Activated CD4-positive, alpha-beta T cell treated with anti-CD3 and anti-CD28 coated beads for 1 hour (primary cell): ENCODE measurements at places on chromosomes 5 and 9.

- DNase-seq: no peak
Measured at GRCh38 chr9:76643399-76644117, 120.7 kb upstream of the PCA3 start.

DNA sequence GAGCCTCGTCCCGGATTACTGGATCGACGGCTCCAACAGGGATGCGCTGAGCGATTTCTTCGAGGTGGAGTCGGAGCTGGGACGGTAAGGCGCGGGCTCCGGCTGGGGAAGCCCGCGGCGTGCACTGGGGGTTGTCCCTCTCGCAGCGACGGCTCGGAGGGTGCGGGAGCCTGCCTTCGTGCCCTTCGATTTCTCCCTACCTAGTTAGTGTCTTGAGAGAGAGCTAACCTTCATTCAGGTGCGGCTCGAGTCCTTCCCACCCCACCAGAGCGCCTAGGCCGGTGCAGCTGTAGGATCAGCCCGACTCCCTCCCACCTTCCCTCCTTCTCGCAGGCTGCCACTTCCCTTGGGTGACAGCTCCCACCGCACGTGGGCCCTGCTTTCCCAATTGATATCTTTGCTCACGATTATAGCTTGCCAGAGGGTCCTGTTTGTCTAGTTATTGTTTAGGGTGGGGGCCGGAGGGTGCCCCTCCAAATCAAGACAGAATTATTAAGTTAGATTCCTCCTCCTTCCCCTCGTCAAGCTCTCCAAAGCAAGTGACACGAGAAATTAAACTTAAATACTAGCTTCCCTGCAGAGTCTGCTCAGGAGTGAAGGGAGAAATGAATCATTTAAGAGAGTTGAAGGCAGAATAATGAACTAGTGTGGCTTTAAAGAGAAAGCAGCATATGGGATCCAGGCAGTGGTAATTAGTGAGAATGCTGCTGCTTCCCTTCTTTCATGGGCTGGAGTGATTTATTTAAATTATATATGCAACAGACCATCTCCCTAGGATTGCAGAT, 569 bp downstream of the CAMK4 start:
- DNase-seq: no peak

- DNase-seq: no peak
Measured at GRCh38 chr9:137077010-137077747, at the start of gene UAP1L1. TSS of gene UAP1L1 (plus strand) at chr9:137077517. CDS start at chr9:137077533, 16 bp downstream.

DNA sequence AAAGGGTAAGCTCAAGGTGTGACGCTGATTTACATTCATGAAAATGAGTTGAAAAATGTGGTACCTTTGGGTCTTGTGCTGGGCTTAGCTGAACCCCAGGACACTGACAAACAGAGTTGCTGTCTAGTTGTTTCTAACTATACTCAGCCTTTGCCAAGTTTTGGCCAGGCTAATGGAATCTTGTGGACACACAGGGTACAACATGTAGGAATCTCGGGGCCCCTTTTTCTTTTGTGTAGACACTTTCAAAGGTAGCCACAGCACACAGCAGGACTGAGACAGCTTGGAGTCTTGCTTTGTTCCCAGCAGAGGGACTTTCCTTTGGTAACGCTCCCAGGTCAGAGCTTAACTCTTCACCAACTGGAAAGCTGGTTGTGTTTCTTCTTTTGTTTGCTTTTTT, 7.8 kb downstream of the LIX1 start:
- DNase-seq: no peak

GRCh38 chr5:10317825-10318682, 10.4 kb upstream of the CMBL start:
- no peak for DNase-seq

GRCh38 chr9:18043978-18044377, 430.0 kb upstream of the ADAMTSL1 start:
- DNase-seq: no peak

DNA sequence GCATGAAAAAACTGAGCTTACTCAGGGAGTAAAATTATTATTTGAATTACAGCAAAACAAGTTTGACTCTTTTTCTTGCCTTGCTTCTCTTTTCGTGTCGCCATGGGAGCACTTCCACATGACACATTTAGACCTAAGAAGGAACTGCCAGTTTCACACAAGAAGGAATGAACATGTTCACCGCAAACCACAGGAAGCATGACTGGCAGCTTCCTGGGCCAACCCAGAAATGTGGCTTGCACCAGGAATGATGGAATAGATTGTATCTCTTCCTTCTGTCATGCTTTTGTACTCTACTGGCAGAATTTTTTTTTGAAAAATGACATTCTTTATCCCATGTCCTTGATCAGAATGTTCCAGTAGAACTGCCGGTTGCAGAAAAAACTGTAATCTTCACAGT, 32.9 kb upstream of the MAN2A1 start:
- peak; percentile 13 for DNase-seq

DNA sequence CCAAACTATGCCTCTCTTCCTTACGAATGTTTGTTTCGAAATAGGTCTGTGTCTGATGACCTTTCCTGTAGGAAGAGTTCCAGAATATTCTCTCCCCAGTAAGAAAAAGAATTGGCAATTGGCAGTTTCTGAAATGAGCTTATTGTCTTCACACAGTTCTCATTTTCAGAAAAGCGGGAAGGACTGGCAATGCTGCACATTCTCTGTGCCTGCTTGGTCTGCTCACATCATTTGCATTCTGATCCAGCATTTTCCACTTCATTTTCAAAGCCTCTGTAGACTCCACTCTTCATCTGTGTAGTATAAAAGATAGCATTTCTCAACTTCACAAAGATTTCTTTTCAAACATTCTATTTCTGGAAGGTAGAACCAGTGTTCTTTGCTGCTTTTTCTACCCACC, 120.6 kb upstream of the CCDC112 start:
- DNase-seq: no peak

DNA sequence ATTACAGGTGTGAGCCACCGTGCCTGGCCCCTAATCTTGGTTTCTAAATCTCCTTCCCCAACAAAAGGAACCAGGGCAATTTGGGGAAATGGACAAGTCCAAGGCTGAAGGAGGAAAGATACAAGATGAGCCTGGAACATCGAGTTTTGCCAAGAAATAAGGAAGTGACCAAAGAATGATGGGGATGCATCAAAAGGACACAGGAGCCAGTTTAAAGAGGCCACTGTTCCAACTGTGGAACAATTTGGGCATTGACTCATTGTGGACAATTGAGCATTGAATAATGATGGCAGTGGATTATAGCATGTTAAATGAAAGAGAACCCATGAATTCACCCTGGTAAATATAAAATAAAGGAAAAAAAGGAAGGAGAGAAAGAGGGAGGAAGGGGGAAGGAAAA, 47.5 kb downstream of the DUSP1 start:
- no peak for DNase-seq

- DNase-seq: no peak
Measured at GRCh38 chr5:64794053-64794770, 25.5 kb downstream of the CWC27 start.

DNA sequence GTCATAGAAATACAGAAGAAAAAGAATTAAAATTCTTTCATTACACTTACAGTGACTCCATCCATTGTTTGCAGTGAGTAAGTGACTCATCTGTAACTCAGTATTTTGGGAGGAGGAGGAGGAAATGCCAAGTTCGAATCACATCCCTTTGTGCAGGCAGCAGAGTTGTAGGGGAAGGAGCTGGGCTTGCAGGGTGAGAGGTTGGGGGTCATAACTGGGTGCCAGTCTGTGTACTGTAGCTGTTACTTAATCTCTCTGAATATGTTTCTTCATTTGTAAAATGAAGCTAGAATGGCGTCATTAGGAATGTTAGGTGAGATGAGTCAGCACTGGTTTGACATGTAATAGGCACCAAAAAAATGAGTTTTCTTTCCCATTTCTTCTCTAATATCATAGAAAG, 235.7 kb upstream of the ADAMTSL1 start:
- DNase-seq: no peak

DNA sequence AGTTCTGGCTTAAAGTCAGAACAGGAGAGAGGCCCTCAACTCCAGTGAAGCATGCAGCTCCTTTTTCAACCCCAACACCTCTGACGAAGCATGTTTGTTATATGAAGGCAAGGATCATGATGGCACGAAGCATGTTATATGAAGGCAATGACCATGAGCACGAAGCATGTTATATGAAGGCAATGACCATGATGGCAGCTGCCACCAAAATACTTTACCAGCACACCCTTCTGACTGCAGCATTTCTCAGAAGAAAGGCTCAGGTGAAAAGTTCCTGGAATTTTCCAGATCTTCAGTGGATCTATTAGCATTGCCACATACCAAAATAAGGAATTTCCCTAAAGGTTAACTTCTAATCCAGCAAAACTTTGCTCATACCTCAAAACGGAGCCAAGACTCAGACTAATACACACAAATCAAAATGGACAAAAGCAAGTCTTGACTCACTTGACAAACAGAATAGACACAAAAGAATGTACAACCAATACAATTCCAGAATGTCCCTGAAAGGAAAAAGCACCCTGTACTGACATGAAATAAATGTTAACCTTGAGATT, 217.4 kb downstream of the FANCC start:
- DNase-seq: no peak

DNA sequence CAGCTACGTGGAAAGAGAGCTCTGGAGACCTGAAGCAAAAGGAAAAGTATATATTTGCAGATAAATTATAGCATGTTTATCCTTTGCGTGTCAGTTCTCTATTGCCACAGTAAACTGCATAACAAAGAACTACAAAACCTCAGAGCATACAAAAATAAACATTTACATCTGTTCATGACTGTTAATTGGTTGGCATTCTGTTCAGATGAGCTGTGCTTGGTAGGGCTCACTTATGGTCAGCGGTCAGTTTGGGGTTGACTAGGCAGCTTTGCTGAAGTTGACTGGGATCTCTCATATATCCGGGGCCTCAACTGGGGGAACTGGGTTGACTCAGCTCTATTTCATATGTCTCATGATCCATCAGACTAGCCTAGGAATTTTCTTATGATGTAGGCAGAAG, 257.7 kb downstream of the TLE1 start:
- DNase-seq: no peak

GRCh38 chr5:177595026-177595585, 3.1 kb downstream of the TMED9 start:
- no peak for DNase-seq

- DNase-seq: no peak
Measured at GRCh38 chr5:87243161-87243844, 24.4 kb upstream of the RASA1 start.

DNA sequence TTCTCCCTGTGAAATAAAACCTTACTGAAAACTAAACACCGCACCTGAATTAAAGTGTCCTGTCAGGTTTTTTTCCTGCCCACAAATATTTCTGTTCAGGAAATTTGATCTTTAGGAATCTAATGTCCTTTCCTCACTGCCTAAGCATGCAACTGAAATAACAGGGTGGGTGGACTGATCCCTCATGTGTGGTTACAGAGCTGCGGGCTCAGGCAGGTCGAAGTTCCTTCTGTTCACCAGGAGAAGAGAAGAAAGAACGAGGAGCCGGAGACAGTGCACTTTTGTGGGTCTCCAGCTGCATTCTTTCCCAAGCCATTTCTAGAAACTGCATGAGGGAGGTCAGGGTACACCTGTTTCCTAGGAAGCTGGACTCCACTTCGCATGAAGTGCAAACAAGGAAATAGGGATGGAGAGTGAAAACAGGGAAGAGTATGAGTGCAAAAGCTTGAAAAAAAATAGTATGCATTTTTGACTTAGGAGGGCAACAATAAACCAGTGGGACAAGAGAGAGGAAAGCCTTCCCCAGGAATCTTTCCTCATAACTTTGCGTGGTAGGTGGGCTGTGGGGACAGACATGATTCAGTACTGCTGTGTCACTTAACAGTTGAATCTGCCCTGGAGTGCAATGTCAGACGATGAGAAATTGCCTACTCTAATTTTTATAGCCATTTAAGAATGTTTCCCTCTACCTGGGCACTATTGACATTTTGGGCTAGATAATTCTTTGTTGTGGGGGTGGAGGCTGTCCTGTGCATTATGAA, 60.3 kb downstream of the GCNT1 start:
- DNase-seq: no peak

GRCh38 chr5:53971131-53971530, 339.2 kb downstream of the ARL15 start:
- no peak for DNase-seq

DNA sequence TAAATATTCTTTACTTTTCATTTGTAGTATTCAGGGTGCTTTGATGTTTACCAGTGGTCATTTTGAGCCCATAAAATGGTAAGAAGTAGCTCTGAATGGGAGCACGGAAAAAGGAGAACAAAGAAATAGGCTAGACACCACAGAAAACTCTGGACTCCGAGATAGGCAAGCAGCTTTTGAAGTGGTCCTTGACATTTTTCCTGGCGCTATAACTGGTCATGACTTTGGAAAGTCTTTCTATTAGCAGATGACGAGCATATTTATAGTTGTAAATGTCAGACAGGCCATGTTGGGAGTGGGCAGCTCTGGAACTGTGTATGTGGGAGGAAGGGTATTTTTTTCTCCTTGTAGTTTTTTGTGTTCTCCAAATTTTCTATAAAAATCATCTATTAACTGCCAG, 126.1 kb upstream of the POC5 start:
- DNase-seq: no peak

DNA sequence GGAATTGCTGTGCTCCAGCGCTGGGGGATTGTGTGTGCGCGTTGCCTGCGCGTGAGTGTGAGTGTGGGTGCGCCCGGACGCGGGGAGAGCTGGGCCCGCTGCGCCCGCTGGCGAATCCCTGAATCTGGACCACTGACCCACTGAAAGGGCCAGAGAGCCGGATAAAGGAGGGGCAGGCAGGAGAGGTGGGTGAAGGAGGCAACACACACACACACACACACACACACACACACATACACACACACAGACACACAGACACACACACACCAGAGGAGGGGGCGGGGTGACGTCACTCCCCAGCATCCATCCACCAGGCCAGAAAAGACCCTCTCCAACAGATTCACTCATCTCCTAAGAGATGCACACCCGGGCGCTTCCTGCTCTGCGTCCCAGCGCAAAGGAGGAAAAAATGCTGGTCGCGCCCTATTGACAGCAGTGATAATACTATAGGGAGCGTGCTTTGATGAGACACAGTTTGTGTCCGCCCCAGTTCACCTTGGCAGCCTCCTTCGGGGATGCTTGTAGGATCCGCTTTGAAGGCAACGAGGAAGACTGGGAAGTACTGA, 1059.1 kb upstream of the DMAC1 start:
- no peak for DNase-seq

DNA sequence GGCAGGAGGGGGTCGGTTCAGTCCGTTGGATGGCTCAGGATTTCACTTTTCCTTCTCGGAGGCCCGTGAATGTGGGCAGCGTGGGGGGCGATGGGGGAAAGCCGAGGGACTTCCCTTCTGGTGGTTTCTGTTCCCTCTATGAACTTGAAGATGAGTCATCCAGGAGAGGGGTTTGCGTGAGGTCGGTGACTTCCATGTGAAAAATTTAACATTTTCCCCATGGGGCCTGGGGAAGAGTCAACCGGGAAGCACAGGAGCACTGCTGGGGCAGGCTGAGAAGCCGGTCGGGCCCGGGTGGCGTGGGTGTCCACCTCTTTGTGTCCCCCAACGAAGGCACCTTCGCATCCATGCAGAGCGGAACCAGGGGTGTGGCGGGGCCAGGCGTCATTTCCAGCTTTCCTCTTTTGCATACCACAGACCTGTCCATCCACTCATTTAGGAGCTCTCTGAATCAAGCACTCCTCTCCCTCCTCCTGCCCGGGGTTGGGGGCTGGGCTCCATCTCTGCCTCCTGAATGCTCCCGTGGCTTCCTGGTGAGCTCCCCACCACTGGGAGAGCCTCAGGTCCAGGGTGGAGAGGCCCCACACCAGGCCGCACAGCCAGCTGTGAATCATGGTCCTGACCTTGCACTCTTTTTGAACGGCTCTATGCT, 68.4 kb downstream of the ANKRD33B start:
- DNase-seq: no peak

GRCh38 chr5:21774801-21775200, 1078.3 kb downstream of the CDH12 start:
- no peak for DNase-seq

GRCh38 chr5:155631116-155631515, 617.6 kb downstream of the KIF4B start:
- DNase-seq: no peak

GRCh38 chr5:167790462-167791260, 500.8 kb upstream of the WWC1 start:
- no peak for DNase-seq
